HS-27A (cell line): ENCODE measurements at places on chromosomes 2 and 18.

DNA sequence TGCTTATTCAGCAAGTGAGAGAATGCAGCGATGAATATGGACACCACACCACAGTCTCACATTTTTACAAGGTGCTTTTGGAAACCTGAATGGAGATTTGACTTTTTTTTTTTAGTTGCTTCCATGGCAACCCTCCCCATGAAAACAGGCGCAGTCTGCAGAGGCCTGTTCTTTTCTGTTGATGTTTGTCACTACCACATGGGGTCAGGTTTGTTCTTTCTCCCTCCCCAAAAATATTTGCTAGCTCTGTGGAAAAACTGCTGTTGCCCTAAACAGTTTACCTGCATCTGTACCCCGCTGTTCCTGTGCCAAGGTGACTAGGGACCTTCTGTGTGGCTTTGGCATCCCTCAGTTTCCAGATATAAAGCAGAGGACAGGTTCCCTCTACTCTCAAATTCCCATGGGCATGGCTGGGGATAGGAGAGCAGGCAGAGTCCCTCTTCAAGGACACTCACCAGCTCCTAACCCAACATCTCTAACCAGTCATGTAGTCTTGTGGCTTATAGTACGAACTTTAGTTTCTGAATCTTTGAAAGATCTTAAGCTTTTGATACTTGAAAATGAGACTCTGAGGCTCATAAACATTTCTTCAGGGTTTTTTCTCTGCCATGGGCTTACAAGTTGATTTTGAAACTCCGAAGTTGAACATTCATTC, 14.7 kb upstream of the MAPRE2 start:
- DNase-seq: no peak

- DNase-seq: no peak
Observed at GRCh38 chr2:184765112-184765895, 167.0 kb downstream of the ZNF804A start.

DNA sequence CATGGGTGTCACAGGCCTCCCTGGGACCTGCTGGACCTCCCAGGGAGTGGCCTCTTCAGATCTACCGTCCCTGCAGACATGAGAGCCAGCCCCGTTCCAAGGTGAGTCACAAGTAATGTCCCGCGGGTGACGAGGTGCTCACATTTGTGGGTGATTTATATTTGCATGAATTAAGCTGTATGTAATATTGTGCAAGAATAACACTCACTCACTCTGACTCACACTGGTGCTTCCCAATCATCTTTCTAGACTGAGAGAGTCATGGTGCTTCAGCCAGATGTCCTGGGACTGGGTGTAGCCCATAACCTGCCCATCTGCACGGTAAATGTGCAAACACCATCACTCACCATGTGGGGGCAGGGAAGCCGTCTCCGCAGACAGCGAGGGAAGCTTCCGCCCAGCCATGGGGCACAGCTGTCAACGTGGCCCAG, 347.5 kb upstream of the SALL3 start:
- DNase-seq: no peak

DNA sequence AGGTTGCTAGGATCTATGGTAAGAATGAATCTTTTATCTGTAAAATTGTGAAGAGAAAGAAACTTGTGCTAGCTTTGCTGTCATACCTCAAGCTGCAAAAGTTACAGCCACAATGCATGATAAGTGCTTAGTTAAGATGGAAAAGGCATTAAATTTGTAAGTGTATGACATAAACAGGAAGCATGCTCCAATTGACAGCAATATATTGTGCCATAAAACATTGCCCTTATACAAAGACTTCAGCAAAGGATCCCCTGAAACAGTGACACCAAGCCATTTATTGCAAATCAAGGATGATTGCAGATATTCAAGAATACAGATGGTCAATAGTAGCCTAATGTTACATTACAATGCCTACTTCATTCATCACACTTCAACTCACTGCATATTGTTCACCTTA, 283.1 kb downstream of the CPS1 start:
- DNase-seq: no peak

DNA sequence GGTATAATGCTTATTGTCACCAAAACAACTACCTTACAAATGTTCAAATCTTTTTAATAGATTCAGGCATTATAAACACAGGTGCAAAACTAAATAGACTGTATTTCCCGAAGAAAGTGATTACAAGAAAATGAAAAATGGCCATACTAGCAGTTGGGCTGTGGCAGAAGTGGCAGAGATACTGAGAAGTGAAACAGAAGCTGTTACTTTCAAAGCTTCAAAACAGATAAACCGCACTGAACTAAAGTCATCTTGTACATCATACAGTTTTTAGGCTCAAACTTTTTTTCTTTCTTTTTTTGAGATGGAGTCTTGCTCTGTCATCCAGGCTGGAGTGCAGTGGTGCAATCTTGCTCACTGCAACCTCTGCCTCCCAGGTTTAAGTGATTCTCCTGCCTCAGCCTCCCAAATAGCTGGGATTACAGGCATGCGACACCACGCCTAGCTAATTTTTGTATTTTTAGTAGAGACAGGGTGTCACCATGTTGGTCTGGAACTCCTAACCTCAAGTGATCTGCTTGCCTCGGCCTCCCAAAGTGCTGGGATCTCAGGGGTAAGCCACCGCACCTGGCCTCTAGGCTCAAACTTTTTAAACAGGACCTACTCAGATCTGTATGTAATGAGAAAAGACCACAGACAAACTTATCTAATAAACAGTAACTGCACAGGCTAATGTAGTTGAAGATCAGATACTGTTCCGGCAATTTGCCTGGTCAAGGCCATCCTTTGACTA, 77.9 kb upstream of the SATB2 start:
- no peak for DNase-seq

GRCh38 chr2:236552212-236552542, 17.4 kb upstream of the ACKR3 start:
- no peak for DNase-seq

GRCh38 chr2:46521215-46521683, 41.9 kb downstream of the TMEM247 start:
- DNase-seq: no peak

DNA sequence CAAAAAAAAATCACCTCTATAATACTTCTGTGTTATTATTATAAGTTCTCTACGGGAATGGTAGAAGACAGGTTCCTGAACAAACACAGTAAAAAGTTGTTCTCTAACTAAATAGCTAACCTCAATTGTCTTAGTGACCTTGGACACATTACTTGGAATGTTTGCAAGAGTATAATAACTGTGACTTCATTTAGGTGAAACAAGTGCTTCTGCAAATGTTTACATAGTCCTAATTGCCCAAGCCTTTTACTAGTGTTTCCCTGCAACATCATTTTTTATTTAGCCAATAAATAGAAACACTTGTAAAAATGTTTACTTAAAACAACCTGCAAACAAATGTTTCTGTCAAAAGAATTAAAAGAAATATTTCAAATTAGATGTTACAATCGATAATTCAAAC, 9.9 kb downstream of the PLEKHM3 start:
- DNase-seq: no peak

DNA sequence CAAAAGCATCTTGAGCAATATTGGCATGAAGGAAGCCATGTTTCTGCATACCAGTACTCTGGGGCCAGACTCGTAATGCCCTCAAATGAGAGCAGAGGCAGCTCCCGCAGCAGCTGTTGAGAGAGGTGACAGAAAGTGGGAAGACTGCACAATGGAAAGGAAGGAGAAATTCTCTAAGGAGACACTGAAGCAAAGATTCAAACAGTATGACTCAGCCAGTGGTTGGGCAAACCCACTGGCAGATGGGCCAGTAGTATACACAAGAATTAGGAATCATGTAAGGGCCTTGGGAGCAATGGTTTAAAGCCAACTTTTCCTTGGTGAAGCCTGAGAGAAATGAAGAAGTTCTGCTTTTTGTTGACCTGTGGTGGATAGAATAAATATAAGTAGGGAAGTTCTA, 2092.7 kb upstream of the PIK3C3 start:
- no peak for DNase-seq

GRCh38 chr2:71843391-71843850, 304.2 kb downstream of the CYP26B1 start:
- no peak for DNase-seq

DNA sequence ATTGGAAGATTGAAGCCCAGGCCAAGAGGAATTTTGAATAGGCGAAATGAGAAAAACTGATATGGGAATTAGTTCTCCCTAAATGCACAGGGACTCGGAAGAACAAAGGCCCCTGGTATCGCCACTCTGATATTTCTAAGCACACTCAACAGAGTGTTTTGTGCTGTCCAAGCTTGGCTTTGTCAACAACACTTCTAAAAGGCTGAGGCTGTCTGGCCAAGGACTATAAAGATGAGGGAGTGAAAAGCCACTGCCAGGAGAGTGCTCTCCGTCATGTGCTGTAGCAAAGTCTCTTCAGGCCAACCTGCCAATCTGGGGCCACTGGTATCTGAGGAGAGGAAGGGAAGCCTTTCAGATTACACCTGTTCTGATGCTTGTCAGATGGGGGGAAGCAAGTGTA, 611.2 kb upstream of the PIK3C3 start:
- DNase-seq: no peak

DNA sequence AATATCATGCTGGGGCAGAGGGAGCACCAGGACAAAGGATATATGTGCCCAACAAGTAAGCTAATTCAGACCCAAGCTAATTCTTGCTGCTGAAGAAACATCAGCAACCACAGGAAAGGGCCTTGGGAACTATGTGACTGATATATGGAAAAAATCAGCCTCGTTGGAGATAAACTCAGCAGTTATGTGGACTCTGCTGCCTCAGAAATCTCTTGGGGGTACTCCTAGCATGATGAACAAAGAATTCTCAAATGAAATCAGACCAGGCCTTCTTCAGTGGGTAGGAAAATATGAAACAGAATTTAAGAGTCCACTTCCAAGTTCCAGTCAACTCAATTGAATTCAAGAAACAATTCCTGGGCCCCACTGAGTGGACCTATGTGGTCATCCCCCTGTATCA, 367.9 kb downstream of the TNS1 start:
- no peak for DNase-seq

DNA sequence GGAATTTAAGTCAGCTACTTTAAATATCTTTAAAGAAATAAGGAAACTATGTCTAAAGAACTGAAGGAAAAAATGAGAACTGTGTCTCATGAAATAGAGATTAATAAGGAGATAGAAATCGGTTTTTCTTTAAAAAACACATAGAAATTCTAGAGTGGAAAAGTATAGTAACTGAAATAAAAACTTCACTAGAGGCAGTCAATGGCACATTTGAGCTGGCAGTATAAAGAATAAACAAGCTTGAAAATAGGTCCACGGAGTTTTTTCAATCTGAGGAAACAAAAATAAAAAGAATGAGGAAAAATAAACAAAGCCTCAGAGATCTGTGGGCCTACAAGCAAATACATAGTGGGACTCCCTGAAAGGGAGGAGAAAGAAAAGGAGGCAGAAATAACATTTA, 127.5 kb downstream of the TWIST2 start:
- no peak for DNase-seq

DNA sequence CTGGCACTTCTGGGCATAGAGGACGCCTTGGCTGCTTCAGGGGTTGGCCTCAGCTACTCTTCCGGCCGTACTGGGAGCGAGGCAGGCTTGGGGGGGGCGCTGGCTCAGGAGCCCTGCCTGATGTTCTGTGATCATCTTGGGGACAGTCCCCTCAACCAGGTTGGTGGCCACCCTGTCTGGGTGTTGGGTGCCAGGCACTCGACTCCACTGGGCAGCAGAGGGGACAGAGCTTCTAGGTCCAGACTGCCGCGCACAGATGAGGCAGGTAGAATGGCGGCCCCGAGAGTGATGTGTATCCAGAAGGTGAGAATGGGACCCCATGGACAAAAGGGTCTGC, 84.9 kb downstream of the ASB1 start:
- no peak for DNase-seq
